Stimulated activated CD8-positive, alpha-beta memory T cell treated with anti-CD3 and anti-CD28 coated beads, Interleukin-4, amount 100 ng/mL, for 4 hours (primary cell): ENCODE measurements at places on chromosomes 7 and 10.

DNA sequence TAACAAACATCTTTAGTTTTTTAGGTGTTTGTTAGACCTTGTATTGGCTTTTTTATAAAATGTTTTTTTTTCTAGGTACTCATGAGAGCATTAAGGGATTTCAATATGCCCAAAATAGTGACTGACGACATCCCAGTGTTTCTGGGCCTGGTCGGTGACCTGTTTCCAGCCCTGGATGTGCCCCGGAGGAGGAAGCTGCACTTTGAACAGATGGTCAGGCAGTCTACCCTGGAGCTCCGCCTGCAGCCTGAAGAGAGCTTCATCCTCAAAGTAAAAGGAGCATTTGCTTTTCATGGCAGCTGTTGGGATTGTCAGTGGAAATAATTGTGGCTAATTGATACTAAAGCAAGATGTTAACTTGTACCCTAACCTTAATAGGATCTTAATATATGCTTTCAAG is 161.5 kb downstream of the DNAH11 start:
- no peak for DNase-seq

GRCh38 chr10:132339276-132339675 is 7.3 kb downstream of the LRRC27 start:
- DNase-seq: no peak

DNA sequence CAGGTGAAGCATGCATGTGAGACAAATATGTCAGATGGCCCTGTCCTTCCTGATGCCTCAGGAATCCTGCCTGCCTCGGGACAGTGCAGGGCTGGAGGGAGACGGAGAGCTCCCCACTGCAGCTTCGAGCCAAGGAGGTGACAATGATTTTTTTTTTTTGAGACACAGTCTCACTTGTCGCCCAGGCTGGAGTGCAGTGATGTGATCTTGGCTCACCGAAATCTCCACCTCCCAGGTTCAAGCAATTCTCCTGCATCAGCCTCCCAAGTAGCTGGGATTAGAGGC is 68.8 kb downstream of the OAT start:
- DNase-seq: no peak

- DNase-seq: no peak
These were observed 5.2 kb downstream of the CHN2 start for GRCh38 chr7:29199776-29200175.

- no peak for DNase-seq
These were observed 1000.7 kb upstream of the LRRN3 start for GRCh38 chr7:110090110-110090820.

DNA sequence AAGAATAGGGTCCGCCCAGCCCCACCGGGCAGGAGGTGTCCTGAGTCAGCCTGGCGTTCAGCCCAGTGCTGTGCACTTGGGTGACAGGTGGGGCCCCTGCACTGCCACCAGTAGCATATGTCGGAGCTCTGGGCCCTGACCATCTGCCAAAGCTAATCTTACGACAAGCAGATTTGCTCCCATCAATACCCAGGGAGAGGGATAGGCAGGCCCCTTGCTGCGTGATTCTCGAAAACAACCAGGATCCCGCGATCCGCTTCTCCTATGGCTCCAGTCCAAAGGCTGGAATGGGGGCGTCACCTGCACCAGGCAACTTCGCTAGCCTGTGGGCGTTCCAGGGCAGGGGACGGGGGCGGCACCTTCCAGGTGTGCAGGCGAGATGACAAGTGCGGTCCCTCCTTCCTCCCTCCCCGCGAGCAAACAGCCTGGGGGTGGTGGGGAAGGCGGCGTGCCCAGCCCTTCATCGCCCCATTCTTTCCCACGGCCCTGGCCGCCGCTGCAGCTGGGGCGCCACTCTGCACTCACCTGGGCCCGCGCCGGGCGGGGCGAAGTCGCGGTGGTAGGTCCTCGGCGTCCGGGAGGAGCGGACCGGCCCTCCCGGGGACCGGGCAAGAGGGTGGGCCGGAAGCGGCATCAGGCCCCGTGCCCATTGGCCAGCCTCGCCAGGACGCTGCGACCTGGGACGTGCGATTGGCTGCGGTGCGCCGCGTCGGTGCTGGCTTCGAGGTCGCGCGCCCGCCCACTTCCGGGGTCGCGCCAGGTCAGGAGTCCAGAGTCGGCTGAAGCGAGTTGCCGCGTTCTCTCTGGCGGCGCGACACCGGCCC is at the start of gene TECPR1:
TSS of gene TECPR1 (minus strand) at position 632 of the 824 bp plus-strand sequence. CDS start 6,086 bp downstream, outside the sequence.
- DNase-seq: peak; percentile 57

GRCh38 chr7:28362812-28363211 is 49.5 kb upstream of the CREB5 start:
- no peak for DNase-seq

- DNase-seq: no peak
These were observed 169.0 kb upstream of the TMEM229A start for GRCh38 chr7:124201768-124202349.

DNA sequence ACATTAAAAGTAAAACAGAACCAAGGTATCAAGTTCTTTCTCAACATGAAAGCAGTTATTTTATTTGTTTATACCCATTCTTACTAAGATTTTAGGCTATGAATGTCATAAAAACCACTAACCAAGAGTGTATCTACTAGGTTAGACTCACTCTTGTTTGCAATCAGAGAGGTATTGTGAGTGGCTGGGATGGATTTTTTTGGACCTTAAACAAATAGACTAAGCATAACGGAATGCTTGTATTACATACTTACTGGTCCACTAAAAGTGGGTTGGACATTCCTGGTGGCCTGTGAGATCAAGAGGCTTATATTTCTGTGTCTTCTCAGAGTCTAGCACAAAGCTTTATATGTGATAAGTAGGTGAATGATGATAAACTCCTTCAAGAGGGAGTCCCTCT is 32.6 kb upstream of the CBLL1 start:
- DNase-seq: no peak
